ENCODE measurements at places on chromosomes 12 and 14. TPM values are rescaled to one million over a fixed set of nuclear protein-coding genes. Genes with fewer than 3 reads are reported as not detected.

DNA sequence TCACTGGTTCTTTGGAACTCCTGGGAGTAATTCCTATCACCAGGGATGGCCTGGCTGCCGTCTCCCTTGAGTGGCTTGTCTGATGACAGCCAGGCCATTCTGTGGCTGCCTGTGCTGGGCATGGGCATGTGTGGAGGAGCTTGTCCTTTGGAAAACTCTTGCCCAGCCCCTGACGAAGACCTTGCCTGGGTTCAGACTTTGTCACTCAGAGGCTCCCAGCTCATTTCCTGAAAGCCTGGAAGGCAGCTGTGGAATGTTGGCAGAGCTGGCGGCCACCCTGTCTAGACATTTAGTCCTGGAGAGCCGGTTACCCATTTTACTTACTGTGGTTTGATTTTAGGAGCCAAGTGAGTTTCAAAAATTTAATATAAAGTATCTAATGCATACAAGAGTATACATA lies 34.0 kb downstream of the TUNAR start:
- DNase-seq, result no peak
- H3K4me3 ChIP-seq, result no peak overlapping the region
- H3K27ac ChIP-seq, result no peak overlapping the region
- no peaks in the 10 kb centered on the region for H3K36me3 ChIP-seq

DNA sequence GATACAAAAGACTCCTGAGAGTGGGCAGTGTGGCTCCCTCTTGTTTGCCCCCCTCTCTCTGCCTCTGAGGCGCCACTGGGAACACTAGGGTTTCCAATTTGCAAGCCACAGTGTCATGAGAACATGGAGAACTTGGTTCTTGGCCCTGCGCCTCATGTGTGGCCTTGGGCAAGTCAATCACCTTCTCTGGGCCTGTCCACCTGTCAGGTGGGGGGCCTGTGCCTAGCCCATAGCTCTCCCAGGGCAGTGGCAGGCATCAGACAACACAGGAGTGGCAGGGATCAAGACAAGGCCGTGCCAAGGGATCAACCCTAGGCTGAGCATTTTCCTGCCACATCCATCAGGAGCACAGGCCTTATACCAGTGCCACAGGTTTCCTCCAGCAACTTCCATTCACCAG lies 185.3 kb downstream of the CALM1 start:
- no peaks in the 10 kb centered on the region for H3K27me3 ChIP-seq
- no peak overlapping the region for H3K4me3 ChIP-seq
- no peak overlapping the region for H3K27ac ChIP-seq
- DNase-seq, result no peak
- no peaks in the 10 kb centered on the region for H3K36me3 ChIP-seq
- H3K4me1 ChIP-seq, result no peaks in the 10 kb centered on the region

GRCh38 chr12:130685250-130685787 lies 30.8 kb downstream of the RIMBP2 start:
- no peak overlapping the region for H3K27ac ChIP-seq
- no peaks in the 10 kb centered on the region for H3K4me1 ChIP-seq
- no peaks in the 10 kb centered on the region for H3K36me3 ChIP-seq
- no peak for DNase-seq

DNA sequence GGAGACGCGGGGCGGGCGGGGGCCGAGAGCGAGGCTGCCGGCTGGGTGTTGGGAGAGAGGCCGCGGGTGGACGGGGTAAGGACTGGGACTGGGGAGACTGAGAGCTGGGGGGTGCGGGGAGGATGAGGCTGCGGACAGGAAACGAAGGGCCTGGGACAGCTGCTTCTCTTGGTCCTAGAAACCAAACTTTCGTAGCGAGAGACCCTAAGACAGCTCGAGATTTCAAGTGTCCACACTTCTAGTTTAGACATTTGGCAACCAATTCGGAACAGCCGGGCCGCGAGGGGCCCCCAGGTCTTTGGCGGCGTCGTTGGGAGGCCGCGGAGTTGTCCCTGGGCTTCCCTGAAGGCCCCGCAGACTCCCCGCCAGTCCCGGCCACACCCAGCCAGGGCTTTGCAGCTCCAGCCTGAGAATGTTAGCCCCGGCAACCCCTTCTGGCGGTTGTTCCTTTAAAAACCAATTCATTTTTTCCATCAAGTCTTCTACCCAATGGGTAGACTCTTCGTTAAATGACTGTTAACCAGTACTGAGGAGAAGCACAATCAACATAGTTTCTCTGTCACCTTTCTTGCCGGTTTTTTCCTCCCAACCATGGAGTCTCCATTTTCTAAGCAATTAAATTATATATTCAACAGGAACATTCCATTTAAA lies 11.5 kb downstream of the NKX2-1 start:
- H3K4me1 ChIP-seq, result peaks cover 19% of the 10 kb centered on the region
- DNase-seq, result no peak
- H3K36me3 ChIP-seq, result no peaks in the 10 kb centered on the region

DNA sequence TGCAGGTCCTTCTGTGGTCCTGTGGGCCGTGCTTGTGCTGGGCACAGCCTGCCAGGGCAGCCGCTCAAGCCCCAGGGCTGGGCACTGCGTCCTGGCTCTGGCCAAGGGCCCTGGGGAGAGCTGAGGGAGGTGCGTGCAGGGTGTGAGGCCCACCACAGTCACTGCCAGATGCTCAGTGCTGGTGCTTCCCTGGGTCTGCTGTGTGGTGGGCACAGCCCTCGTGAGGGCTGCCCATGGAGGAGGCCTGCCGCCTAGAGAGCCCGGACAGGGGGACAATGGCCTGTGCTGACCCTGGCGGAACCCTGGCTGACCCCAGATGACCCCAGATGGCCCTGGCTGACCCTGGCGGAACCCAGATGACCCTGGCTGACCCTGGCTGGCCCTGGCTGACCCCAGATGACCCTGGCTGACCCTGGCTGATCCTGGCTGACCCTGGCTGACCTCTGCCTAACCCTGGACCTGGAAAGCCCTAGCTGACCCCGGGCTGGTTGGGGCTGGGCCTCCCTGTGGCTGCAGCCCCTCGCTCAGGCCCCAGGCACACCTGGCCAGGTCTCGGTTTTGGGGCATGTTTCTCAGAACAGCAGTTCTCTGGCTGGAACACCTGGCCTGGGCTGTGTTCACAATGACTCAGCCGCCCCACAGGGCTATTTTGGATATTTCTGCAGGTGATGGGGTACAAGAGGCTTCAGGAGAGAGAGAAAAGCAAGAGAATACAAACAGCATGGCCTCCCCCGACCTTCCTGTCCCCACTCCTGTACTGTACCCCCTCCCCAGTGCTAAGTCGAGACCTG lies 55.4 kb downstream of the TMEM121 start:
- H3K4me1 ChIP-seq, result no peaks in the 10 kb centered on the region
- no peak overlapping the region for H3K4me3 ChIP-seq
- H3K27me3 ChIP-seq, result peaks cover 4% of the 10 kb centered on the region
- no peaks in the 10 kb centered on the region for H3K36me3 ChIP-seq
- no peak for DNase-seq
- H3K27ac ChIP-seq, result no peak overlapping the region

GRCh38 chr12:2378835-2379330 lies 326.1 kb downstream of the CACNA1C start:
- no peaks in the 10 kb centered on the region for H3K36me3 ChIP-seq
- H3K4me3 ChIP-seq, result no peak overlapping the region
- H3K27ac ChIP-seq, result no peak overlapping the region
- no peak for DNase-seq

DNA sequence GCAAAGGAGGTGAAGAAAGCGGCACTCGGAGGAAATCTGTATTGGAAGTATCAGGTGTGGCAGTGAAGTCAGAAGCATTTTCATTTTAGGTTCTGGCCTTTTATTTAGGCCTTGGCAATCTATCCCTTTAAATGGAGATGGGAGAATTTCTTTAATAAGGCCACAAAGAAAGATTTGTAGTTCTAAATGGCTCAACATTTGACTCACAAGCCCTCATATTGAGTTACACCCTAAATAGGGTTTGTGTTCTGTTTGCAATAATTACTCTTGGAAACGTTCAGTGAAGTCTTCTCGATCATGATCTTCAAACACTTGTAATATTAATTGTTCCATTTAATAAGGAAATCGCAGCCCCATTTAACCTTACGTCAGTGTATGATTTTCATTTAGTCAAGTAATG lies 25.3 kb upstream of the TMEM260 start:
- no peaks in the 10 kb centered on the region for H3K4me1 ChIP-seq
- no peak for DNase-seq
- H3K36me3 ChIP-seq, result no peaks in the 10 kb centered on the region
- H3K27me3 ChIP-seq, result no peaks in the 10 kb centered on the region
- H3K27ac ChIP-seq, result no peak overlapping the region

GRCh38 chr12:92074889-92075288 lies 70.8 kb downstream of the BTG1 start:
- no peak overlapping the region for H3K4me3 ChIP-seq
- DNase-seq, result no peak
- no peaks in the 10 kb centered on the region for H3K27me3 ChIP-seq
- peaks cover 9% of the 10 kb centered on the region for H3K4me1 ChIP-seq

The PCED1B gene
- 1.2 TPM for total RNA-seq

The ATP5MC2 gene
- total RNA-seq, result 303 TPM

The IL22 gene
- total RNA-seq, result not detected

The ABHD4 gene
- total RNA-seq, result 45.4 TPM

The CLEC9A gene
- total RNA-seq, result not detected
